Suprapubic skin (tissue), 4 donors: ENCODE measurements at places on chromosomes 3 and 15.
A peak's percentile ranks its signal among the peaks of the same experiment; 100 is the strongest.

DNA sequence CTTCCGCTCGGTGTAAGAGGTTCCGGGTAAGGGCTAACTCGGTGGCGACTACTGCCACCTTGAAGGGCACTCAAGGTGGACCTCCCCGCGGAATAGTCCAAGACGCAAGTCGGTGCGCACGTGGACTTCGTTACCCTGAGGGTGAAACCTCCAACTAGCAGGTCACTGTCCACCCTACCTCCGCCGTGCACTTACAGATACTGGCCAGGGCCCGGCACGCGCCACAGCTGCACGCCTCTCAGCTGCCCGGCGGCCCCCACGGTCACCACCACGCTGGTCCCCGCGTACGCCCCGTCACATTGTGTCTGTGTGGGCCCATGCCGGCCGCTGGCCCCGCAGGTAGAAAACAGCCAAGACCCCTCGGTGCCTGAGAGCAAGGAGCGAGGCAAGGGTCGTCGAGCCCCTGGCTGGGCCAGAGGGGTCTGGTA is 1.1 kb downstream of the LTK start:
- no peak for DNase-seq

DNA sequence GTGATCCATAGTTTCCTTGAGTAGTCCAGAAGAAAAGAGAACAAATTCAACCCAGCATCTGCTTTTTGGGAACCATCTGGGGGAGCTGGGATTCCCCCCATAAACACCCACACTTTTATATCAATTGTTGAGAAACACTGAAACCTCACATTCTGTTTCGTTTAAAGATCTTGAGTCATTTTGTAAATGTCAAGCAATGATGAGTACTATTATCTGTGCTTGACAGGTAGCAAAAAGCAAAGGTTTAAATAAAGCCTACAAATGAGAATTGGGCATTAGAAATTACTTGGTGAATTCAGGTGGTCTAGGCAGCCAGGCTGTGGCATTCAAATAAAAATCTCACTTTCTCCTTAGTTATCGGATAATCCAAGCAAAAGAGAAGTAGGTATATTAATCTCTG is 75.7 kb downstream of the TMEM266 start:
- no peak for DNase-seq

GRCh38 chr15:68235022-68235421 is 5.5 kb upstream of the CLN6 start:
- DNase-seq, result peak; percentile 31

DNA sequence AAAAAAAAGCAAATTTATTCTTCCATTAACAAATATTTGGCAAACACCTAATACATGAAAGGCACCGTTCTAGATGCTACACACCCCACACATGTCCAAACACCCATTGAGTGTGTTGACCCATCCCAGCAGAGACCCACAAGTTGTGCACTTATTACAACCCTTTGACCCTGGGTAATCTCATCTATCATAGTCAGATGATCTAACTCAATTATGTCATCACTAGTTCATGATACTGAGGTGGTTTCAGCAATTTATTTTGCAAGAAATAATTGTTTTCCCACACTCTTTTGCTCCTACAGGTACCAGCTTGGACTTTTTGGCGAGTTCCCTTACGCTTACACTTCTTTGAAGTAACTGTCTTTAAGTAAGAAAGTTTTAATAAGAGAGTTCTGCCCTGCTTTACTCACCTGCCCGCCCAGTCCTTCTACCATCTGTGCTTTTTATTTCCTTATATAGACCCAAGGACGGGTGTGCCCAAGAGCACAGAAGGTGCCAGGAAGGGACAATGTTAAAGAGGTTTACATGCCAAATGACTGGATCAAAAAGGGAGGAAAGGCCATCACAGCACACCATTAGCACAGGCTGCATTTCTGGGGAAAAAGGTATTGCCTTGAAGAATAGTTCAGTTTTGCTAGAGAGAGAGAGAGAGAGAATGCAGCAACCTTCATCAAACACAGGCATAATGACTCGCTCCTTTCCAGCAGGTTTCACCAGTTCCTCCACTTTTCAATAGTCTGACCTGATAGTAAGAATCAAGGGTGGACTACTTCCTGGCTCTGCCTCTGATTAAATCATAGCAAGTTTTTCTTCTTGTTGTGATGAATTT is 54.5 kb upstream of the ATP11B start:
- no peak for DNase-seq

DNA sequence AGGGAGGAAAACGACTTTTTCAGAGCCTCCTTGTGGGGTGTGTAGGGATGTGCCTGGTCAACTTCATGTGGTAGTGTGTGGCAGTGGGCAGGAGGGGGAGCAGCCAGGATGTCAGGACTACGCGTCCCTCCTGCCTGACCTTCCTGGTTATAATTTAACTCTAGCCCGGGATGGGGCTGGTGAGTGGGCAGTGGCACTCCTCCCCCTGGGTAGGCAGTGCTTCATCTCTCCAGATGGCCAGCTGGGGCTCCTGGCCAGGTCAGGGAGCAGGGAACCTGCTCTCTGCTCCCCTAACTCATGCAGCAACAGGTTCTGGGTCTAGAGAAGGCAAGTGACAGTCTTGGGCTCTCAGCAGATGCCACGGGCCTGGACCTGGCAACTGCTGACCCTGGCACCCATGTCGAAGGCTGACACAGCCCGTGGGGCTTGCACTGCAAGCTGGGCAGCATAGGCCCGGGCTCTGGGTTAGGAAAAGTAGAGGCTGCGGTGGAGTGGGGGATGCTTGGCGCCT is 2.6 kb downstream of the ITIH4 start:
- DNase-seq, result no peak
